ENCODE measurements at places on chromosomes 16 and 17. TPM values are rescaled to one million over a fixed set of nuclear protein-coding genes. Genes with fewer than 3 reads are reported as not detected.
A peak's percentile ranks its signal among the peaks of the same experiment; 100 is the strongest.

GRCh38 chr17:69245617-69246016 lies 17.0 kb upstream of the ABCA10 start:
- no peak for DNase-seq

The TSPAN10 gene
- total RNA-seq, result 0.68 TPM

DNA sequence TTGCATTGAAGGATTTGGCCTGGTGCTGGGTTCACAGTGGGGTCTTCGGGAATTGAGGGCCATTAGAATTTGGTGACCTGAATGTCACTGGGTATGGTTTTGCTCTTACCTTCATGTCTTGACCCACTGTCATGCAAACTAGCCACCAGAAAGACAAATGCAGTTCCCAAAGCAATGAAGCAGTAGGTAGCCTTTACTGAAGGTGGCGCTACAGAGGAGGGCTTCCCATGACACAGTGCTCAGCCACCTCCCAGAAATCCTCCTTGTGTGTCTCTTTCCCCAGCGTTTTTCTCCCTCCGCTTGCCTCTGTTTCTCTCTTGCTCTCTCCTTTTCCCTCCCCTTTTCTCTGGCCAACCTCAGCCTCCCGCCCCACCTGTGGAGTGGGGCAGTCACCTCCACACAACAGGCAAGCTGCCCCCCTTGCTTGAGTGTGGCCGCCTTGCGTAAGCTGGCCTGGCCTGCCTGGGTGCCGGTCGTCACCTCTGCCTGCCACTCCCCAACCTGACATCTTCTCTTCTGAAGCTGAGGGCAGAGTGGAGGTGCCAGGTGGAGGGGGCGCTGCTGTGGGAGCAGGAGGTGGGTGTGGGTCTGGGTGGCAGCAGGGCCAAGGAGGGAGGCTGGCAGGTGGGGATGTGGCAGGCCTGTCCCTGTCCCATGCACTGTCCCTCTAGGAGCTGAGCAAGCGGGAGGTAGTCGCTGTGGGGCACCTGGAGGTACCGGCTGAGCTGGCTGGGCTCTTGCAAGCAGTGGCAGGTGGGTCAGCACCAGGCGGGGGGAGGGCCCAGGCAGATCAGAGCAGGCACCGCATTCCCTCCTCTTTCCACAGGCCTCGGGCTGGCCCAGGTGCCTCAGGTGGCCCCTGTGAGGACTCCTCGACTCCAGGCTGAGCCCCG lies 34.7 kb downstream of the MYO15A start:
- DNase-seq, result peak; percentile 45

DNA sequence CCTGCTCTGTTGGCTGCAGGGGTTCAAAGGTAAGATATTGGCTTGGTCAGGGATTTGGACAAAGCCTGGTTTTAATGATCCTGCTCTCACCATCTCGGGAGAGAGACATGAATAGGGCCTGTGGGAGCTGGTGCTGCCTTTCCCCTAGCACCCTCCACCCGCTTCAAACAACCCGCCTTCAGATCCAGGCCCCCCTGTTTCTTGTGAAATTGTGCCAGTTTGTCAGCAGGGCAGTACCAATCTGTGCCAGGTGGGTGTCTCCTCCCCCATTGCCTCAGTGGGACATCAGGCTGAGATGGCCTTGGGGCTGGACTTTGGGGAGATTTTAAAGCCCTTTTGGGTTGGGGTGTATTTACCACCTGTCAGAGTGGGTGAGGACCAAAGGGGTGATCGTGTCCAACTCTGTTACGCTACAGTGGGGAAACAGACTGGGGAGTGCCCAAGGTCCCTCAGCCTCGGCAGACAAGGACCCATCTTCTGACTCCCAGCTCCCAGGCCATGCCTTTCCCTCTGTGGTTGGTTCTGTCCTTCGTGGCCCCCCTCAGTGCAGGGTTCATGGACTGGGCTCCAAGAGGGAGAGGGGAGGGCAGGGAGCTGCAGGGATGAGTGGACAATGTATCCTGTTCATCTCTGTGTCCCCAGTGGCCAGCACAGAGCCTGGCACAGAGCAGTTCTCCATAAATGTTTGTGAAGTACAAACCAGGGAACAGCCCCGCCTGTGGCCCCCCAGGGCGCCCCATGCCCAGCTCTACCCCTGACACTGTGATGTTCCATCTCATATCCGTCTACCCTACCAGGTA lies 3.3 kb downstream of the ARHGAP23 start:
- DNase-seq, result no peak

DNA sequence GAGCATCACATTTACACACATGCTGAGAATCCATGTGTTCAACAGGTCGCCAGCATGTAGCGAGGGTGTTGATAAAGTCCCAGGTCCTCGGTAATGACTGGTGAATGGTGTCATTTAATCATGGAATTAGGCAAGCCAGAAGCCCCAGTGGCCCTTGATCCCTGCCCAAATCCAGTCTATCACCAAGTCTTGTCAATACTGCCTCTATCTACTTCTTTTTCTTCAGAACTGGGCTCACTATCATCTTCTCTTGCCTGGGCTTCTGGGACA lies 31.3 kb upstream of the MED13 start:
- no peak for DNase-seq

DNA sequence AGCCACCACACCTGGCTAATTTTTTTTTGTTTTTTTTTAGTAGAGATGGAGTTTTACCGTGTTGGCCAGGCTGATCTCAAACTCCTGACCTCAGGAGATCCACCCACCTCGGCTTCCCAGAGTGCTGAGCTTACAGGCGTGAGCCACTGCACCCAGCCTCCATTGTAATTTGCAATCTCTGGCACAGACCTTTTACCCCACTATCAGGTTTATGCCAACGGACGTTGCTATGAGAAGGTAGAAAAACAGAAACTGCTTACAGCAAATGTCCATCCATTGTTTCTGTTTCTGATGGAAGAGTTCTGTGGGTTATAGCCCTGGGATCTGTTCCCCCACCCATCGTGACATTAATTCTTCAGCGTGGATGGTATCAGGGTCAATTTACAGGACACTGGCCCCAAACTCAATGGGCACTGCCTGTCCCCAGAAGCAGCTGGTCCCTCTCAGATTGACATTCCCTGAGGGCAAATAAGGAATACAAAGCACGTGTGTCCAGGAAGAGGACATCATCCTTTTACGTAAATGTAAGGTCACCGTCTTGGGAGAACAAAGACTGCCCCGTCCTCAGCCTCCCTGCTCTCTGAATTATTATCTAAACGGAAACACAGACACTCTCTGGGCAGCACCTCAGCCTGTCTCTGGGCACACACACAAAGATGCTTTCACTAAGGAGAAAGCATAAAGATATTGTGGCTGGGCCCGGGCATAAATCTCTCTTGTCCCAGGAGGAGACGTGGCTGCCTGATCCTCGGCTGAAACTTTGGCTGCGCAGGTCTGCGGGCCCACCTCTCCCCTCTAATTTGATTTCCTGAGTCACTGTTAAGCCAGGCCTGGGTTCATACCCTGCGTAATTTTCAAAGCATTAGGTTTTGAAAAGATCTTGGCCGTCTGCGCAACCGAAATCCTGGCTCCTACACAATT lies 5.2 kb downstream of the KCNG4 start:
- DNase-seq, result peak; percentile 40

DNA sequence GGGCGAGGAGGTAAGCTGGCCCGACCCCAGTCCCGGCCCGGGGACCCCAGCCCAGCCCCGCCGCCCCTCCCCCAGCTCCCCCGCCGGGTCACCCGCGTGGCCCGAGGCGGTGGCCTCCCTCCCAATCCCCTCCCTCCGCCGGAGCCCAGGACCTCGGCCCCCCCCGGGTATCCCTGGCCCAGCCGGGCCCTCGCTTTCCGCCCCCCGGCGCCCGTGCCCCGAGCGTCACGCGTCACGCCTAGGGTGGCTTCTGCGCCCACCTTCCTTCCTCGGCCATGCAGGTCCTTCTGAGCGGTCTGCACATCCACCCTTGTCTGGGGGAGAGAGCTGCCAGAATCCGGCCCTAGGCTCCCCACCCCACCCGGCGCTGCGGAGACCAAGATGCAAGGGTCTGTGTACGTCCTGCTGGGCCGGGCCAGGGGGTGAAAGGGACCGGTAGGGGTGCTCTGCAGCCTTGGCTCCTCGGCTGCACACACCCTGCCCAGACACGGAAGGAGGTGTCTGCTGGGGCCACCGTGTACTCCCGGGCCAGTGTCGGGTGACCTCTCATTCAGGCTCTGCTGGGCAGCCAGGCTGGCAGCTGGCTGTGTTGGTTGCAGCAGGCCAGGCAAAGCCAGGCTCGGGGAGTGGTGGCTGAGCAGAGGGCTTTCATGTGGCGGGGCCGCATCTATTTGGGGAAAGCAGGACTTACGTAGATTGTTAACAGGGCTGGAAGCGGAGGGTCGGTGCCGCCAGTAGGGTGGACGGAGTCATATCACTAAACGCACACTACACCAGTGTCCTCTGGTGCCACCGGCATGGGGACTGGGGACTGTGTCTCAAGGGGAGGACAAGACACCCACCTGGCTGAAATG lies 754 bp downstream of the RAB11FIP4 start:
- no peak for DNase-seq

GRCh38 chr17:80031691-80032430 lies 3.8 kb downstream of the TBC1D16 start:
- no peak for DNase-seq

DNA sequence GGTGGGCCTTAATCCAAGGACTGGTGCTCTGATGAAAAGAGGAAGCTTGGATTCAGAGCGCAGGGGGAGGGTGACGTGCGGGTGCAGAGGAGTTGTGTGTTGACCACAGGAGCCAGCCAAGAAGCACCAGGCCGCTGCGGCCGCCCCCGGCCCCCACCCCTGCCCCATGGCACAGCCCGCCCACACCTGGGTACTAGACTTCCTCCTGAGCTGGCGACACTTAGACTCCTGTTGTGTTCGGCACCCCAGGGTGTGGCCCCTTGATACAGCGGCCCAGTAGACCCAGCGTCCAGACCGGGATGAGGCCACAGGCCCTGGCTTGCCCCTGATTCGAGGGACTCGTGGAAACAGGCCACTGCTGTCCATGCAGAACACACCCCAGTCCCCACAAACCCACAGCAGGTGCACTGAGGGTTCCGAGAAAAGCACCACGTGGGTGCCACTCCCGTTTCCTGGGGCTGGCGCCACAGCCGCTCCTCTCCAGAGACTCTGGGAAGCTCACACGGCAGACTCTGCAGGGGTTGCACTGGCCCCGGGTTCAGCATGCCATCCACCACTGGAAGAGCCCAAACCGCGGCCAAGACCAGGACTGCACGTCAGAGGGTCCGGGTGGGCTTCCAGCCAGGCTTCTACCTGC lies 5.7 kb upstream of the SNAI3 start:
- no peak for DNase-seq

DNA sequence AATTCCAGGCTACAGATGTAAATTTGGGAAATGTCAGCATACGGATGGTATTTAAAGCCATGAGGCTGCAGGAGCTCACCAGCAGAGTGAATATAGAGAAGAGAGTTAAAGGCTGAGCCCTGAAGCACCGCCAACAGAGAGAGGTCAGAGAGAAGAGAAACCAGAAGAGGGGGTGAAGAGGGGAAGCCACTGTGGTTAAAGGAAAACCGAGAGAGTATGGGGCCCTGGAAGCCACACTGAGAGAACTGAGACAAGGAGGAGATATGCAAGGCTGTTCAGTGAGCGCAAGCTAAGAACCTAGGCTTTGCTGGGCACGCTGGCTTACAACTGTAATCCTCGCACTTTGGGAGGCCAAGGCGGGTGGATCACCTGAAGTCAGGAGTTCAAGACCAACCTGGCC lies 24.6 kb downstream of the COPRS start:
- no peak for DNase-seq

DNA sequence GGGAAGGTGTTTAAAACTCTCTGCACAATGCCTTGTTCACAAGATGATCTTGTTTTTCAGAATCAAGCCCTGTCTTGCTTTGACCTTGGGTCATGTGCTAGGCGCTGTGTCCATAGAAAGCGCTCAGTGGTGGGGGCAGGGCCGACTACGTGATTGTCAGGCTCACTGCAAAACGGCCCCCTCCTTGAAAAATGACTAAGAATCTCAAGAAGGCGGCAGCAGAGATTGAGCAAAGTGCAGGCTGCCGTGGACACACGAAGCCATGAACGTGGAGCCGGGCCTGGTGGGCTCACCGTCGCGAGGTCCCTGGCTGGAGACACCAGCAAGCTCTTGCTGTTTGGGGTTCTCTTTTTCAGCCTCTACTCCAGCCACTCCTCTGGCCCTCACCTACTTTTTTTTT lies 10.2 kb downstream of the ATP2C2 start:
- no peak for DNase-seq

GRCh38 chr16:12574721-12575120 lies 229.0 kb downstream of the CPPED1 start:
- DNase-seq, result no peak

DNA sequence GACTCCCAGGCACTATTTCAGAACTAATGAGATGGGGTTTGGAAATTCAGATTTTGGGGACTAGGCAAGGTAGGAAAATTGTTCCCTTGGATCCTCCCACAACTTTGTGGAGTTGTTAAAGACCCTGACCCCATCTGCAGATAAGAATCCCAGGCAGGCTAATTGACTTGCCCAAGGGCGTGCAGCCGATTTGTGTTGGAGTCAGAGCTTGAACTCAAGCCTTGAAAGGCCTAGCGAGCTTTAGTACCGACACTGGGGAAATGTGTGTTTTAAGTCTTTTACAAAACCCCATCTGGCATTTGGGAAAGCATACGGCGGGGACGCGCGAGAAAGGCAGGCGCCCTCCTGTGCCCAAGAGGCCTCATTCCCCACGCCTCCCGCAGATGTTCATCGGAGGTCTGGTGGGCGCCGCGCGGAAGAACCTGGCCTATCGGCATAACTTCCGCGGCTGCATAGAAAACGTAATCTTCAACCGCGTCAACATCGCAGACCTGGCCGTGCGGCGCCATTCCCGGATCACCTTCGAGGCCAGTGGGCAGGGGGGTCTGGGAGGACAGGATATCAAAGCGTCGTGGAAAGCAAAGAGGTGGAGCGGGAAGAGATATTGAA lies 4.3 kb downstream of the CNTNAP1 start:
- no peak for DNase-seq

GRCh38 chr17:81134064-81134781 lies 31.1 kb upstream of the PVALEF start:
- DNase-seq, result no peak

Measured in dermis blood vessel endothelial cell (primary cell).